Stimulated activated CD4-positive, alpha-beta T cell treated with anti-CD3 and anti-CD28 coated beads, TNF-alpha, amount 100 ng/mL, for 1 hour (primary cell): ENCODE measurements at places on chromosomes 7 and 10.

- DNase-seq = no peak
Observed at GRCh38 chr7:69963393-69963792, 365.1 kb downstream of the AUTS2 start.

DNA sequence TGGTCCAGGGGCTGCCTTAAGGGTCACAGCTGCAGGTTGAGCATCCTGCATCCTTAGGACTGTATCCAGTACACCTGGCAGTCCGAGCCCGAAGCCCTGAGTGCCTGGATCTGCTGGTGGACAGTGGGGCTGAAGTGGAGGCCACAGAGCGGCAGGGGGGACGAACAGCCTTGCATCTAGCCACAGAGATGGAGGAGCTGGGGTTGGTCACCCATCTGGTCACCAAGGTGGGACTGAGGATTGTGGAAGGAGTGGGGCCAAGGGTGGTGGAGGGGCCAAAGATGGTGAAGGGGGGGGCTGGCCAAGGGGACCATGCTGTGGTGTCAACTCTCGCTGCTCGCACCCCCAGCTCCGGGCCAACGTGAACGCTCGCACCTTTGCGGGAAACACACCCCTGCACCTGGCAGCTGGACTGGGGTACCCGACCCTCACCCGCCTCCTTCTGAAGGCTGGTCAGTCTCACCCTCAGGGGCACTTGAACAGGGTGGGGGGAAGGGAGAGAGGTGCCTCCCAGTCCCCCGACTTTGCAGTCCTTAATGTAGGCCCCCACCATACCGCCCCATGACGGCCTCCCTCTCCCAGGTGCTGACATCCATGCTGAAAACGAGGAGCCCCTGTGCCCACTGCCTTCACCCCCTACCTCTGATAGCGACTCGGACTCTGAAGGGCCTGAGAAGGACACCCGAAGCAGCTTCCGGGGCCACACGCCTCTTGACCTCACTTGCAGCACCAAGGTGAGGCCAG lies 5.3 kb downstream of the NFKB2 start:
- DNase-seq = no peak

DNA sequence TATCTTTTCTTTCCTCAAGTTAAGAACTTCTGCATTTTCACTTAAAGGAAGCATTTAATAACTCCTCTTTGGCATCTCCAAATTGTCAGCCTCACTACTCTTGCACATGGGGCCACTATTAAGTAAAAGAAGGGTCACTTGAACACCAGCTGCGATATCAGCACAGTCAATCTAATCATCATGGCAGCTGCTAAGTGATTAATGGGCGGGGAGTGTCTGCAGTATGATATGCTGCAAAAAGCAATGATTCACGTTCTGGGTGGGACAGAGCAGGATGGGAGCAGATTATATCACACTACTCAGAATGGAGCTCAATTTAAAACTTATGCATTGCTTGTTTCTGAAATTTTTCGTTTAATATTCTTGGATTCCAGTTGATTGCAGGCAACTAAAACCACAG lies 447.4 kb upstream of the PFKP start:
- no peak for DNase-seq

DNA sequence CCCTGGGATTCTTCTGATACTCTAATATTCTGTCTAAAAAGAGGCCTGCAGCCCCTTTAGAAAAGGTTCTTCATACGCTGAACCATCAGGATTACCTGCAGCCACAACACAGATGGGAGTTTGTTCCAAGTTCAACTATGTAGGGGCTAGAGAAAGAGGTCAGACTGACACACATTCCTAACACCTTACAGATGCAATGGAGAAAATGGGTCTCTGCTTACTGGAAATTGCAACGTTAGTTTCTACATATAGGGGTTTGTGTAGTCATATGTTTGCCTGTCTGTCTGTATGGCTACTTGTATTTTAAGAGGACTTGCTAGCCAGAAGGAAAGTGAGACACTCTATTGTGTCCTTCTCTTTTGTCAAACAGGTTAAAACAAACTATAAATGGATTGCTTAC lies 618.5 kb downstream of the INHBA start:
- DNase-seq = no peak

DNA sequence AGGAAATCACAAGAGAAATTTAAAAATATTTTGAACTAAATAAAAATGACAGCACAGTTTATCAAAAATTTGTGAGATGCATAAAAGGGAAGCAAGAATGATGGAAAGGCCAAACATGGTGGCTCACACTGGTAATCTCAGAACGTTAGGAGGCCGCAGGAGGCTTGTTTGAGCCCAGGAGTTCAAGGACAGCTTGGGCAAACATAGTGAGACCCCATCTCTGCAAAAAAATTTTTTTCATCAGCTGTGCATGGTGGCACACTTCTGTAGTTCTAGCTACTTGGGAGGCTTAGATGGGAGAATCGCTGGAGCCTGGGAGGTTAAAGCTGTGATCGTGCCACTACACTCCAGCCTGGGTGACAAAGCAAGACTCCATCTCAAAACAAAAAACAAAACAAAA lies 54.5 kb upstream of the PTPRN2 start:
- no peak for DNase-seq

GRCh38 chr10:30529373-30529998 lies 95.5 kb downstream of the MAP3K8 start:
- DNase-seq = peak; percentile 30

- DNase-seq = no peak
Observed at GRCh38 chr10:5094265-5095205, at the start of gene AKR1C3. Gene AKR1C3, plus strand, starts transcription at chr10:5094414. Its CDS starts 31 bp downstream, at chr10:5094445.

- no peak for DNase-seq
Observed at GRCh38 chr10:43028143-43028542, 48.7 kb upstream of the RET start.

- DNase-seq = no peak
Observed at GRCh38 chr10:18625886-18626285, 25.5 kb downstream of the NSUN6 start.

- DNase-seq = no peak
Observed at GRCh38 chr7:68258609-68259008, 1262.0 kb downstream of the TYW1 start.
